ENCODE measurements at places on chromosomes 7 and 10.

GRCh38 chr10:130190737-130191115 lies 54.5 kb downstream of the GLRX3 start:
- DNase-seq, result no peak

GRCh38 chr7:1543826-1544177 lies 12.2 kb downstream of the TMEM184A start:
- no peak for DNase-seq

- no peak for DNase-seq
Measured at GRCh38 chr10:106450966-106451365, 713.5 kb downstream of the SORCS1 start.

DNA sequence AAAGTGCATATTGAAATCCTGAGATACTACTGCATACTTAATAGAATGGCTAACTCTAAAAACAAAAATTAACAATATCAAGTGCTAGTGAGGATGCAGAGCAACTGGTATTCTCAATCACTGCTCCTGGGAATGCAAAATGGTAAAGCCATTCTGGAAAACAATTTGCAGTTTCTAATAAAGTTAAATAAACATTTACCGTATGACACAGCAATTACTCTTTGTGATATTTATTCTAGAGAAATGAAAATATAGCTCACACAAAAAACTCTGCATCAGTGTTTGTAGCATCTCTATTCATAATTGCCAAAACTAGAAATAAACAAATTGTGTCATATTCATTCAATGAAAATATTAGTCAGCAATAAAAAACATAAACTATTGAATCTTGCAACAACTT lies 255.0 kb upstream of the DKK1 start:
- DNase-seq, result no peak

- no peak for DNase-seq
Measured at GRCh38 chr7:126702242-126703016, 550.3 kb downstream of the GRM8 start.

DNA sequence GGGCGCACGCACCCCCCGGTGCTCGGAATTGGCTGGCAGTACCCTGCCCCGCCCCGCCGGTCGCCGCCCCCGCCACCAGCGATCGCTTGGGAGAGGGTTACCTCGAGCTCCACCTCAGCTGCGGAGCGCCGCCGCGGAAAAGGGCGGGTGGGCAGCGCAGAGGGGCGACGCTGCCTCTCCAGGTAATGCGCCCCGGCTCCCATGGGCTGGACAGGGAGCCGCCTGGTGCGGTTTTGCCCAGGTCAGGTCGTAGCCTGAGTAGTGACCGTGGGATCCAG lies 1.3 kb downstream of the PFKFB3 start:
- no peak for DNase-seq

GRCh38 chr10:90407131-90407530 lies 450.7 kb downstream of the HTR7 start:
- no peak for DNase-seq

- no peak for DNase-seq
Measured at GRCh38 chr7:46352004-46352954, 431.2 kb upstream of the IGFBP3 start.

DNA sequence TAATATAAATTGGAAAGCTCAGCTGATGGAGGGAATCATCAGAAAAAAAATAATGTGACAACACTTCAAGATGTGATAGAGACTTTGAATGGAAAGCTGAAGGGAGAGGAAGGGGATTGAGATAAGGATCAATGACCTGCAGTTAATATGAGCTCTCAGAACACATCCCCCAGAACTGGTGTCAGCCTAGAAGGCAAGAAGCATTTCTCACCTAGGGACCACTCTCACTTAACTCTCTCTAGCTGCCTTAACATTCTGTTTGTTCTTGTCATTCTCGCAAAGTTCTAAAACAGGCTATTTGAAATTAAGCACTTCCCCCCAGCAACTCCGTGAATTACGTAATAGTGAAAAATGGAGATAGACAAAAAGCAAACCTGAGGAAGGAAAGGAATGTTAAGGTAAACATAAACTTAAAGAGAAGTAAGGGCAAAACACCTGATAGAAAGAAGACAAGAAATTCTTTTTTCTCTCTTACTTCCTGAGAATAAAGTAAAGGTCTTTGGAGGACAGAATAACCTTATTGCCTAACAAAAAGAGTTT lies 1.2 kb upstream of the MPP7 start:
- no peak for DNase-seq

GRCh38 chr10:128254476-128254875 lies 128.3 kb upstream of the MKI67 start:
- no peak for DNase-seq

- DNase-seq, result no peak
Measured at GRCh38 chr10:50152792-50153272, 85.1 kb downstream of the WASHC2A start.

GRCh38 chr10:69242040-69242851 lies 22.1 kb downstream of the HKDC1 start:
- DNase-seq, result no peak

- no peak for DNase-seq
Measured at GRCh38 chr10:22285130-22285529, 31.1 kb upstream of the COMMD3 start.

GRCh38 chr10:16490511-16490910 lies 31.2 kb downstream of the C1QL3 start:
- no peak for DNase-seq

DNA sequence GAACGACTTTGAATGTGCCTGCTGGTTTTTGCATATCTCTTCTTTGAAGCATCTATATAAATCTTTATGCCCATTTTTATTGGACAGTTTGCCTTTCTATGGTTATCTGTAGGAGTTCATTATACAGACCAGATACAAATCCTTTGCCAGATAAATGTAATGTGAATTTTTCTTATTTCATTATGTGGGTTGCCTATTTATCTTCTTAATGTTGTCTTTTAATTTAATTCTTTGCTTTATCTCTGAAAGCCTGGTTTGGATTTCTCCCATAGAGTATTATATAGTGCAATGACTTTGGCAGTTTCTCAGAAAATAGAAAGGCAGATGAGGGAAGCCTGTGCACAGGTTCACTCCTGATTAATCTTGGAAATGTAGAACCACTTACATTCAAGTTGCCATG lies 1025.1 kb downstream of the GRM8 start:
- no peak for DNase-seq

GRCh38 chr7:84735677-84736076 lies 451.2 kb downstream of the SEMA3D start:
- DNase-seq, result no peak

GRCh38 chr7:70405241-70405640 lies 726.7 kb upstream of the GALNT17 start:
- DNase-seq, result no peak

DNA sequence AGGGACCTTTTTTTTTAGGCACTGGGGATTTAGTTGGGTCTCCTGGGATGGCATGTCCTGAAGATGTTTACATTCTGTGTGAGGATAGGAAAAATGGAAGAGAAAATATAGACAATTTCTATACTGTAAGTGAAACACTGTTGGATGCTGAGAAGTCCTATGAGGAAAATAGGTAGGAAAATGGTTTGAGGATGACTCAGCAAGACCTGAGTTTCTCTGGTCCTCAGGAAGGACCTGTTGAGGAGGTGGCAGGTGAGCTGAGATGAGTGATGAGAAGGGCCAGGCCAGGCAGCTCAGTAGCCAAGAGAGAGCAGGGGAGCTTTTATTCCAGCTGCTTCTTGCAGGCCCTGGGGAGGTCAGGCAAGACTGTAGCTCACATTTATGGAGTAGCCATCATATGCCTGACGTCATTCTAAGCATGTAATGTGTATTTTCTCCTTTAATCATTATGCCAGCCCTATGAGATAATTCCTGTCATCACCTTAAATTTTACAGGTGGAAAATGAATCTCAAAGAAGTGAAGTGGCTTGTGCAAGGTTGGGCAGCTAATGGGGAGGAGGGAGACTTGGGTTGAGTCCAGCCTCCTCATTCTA lies 19.1 kb upstream of the LRRC18 start:
- no peak for DNase-seq

- no peak for DNase-seq
Measured at GRCh38 chr7:134785842-134786241, 6.4 kb downstream of the CALD1 start.

DNA sequence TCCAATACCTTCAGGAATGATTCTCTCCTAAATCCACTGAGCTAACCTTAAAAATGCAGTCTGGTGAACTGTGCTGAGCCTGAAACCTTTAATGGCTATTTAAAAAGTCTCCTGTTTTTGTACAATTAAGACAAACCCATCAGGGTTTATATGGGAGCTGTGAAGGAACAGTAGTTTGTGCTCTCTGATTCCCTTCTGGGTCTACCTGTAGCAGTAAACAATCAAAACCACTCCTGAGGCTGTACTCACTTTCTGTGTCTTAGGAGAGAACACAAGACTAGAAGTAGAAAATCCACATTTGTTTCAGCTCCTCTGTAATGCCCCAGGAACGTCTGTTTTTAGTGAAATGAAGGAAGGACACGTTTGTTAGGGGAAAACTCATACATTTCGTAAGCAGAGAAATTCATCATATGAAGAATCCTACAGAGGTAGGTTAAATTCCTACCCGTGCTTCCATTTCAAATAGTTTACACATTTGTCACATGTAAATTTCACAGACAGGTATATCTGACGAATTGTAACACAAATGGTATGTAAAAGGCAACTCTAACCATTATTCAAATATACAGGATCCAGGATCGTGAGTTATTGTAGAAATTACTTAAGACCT lies 2.6 kb downstream of the CUX1 start:
- no peak for DNase-seq

- no peak for DNase-seq
Measured at GRCh38 chr10:122492006-122492405, 30.7 kb downstream of the HTRA1 start.

DNA sequence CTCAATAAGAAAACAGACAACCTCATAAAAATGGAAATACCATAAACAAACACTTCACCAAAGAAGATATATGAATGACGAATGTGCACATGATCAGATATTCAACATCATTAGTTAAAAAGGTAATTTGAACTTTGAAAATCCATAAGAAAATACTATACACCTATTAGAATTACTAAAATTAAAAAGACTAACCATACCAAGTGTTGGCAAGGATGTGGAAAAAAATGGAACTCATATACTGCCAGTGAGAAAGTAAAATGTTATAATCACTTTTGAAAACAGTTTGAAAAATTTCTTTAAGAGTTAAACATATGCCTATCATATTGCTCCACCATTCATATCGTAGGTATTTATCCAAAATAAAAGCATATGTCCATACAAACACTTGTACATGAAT lies 37.1 kb downstream of the EBLN1 start:
- DNase-seq, result no peak

GRCh38 chr10:125257521-125258108 lies 97.3 kb upstream of the CTBP2 start:
- DNase-seq, result no peak

GRCh38 chr7:103387242-103387641 lies 39.8 kb downstream of the PSMC2 start:
- DNase-seq, result no peak

- DNase-seq, result no peak
Measured at GRCh38 chr7:80884511-80885195, 34.2 kb downstream of the SEMA3C start.

GRCh38 chr10:86300931-86301830 lies 65.4 kb downstream of the GRID1 start:
- no peak for DNase-seq

DNA sequence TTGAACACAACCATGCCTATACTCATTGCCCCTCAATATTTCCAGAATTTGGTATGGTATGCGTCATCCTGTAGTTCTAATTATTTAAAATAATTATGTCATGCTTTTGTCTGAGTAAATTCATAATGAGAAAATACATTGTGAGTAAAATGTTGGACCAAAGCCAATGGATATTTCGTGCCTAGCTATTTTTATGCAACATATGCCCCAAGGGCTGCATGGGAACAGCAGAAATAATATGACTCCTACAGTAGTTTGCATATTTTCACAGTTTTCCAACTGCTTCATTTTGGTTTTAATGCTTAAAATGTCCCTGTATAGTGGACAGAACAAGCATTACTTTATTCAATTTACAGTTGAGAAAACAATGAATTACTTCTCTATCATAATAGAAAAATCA lies 1115.6 kb upstream of the GHITM start:
- no peak for DNase-seq

- DNase-seq, result no peak
Measured at GRCh38 chr7:57772126-57772924, 322.3 kb downstream of the ZNF716 start.

DNA sequence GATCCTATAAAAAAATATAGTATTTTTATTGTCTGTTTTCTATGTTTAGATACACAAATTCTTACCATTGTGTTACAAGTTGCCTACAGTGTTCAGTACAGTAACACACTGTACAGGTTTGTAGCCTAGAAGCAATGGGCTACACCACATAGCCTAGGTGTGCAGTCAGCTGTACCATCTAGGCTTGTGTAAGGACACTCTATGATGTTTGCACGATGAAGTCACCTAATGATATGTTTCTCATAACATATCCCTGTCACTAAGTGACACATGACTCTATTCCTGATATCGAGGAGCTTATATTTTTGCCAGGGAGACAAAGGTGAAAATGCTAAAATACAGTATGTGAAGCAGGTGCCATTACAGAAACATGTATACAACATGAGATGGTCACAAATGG lies 18.6 kb downstream of the ZNF25 start:
- DNase-seq, result no peak

DNA sequence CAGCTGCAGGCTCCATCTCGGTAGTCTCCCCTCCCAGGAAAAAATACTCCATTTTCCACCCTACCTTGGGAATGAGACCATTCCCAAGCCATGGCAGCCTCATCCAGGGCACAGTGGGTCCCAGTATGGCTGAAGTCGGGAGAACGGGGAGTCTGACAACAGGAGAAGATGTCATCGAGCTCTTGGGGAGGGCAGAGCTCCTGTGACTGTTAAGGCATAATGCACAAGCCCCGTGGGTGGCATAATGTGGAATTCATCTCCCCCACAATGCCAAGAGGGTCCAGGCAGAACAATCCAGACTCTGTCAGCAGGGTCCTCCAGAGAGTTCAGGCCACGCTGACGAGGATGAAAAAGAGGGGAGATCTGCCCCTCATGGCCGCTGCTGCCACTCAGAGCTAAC lies 279.4 kb downstream of the PLXNA4 start:
- DNase-seq, result no peak

DNA sequence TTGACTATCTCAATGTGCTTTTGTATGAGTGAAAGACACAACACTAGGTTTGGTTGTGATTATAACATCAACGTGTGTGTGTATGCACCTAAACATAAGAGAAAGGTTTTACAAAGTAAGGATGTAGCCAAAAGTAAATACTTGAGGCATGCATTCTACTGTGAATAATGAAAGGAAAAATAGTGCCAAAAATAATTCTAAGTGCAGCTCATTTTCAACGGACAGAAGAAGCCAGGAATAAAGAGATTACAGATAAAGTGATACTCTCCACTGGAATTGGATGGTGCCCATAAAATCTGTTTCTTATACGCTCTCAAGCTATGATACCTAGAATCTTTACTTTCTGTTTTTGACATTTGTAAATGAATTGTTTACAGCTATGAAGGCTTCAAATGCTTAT lies 135.0 kb upstream of the TMEM72 start:
- DNase-seq, result no peak

DNA sequence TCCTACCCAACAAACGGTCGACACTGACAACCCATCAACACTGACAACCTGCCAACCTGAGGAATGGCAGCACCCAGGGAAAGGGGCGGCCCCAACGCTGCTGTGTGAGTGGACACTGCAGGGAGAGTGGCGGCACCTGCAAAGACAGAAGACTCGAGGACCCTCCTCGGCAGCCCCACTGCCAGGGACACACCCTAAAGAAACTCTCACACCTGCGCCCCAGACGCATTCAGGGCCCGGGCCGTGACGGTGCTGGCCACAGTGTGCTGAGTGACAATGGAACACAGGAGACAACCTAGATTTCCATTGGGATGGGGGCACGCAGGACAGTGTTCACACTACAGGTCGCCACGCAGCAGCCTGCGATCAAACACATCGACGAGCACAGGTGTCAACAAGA lies 3.6 kb downstream of the CAMK2B start:
- DNase-seq, result no peak

Measured in stimulated activated CD8-positive, alpha-beta memory T cell treated with anti-CD3 and anti-CD28 coated beads, Interleukin-2, amount 100 ng/mL, for 1 hour (primary cell).